Natural killer cell (primary cell): ENCODE measurements at places on chromosomes 2 and 18.

DNA sequence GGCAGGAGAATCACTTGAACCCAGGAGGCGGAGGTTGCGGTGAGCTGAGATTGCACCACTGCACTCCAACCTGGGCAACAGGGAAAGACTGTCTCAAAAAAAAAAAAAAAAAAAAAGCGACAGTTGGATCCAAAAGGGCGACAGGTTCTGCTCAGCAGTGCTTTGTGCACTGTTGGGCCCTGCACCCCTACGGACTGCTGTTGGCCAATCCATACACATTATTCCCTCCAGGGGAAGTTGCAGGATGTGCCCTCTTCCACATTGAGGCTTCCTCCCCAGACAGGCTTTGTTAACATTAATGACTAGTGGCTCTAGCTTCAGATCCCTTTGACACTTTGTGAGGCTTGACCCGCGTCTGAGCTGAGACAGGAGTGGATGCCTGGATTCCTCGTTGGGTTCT is 9.4 kb downstream of the NT5DC4 start:
- no peak for DNase-seq

GRCh38 chr2:28636491-28636890 is 115.1 kb upstream of the PPP1CB start:
- no peak for DNase-seq

DNA sequence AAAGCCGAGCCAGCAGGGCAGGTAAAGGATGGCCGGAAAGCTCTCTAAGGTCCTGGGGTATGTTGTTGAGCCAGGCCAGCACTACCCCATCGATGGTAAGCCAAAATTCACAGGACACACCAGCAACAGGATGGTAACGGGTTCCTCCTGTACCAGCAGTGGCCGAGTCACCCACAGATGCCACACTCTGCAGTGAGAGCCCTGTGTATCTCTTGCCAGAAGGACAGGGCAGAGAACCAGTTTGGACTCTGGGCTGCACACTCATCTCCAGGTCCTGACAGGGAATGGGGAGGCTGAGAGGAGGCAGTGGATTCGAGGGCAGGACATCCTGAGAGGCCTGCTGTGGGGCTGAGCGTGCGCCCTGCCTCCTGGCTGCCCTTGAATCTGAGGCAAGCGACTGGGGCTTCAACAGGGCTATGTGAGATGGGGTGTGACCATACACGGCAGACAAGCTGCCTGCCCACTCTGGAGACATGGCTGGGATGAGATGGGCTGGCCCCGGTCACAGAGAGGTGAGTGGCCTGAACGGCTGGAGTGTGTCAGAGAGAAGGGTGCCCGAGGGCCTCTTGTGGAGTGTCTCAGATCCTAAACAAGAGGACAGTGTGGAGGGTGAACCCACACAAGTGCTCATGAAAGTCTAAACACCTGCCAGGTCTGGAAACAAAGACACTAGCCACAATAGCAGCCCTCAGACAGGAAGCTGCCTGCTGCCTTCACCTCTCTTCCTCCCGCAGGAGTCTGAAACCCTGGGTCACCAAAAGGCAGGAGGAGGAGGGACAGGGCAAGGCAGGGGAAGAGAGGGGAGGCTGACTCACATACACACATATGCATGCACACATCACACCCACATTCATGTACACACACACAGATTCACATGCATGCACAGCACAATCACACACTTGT is 182.3 kb downstream of the LOXHD1 start:
- no peak for DNase-seq

GRCh38 chr18:13449651-13450050 is 231.1 kb downstream of the LDLRAD4 start:
- DNase-seq: no peak

DNA sequence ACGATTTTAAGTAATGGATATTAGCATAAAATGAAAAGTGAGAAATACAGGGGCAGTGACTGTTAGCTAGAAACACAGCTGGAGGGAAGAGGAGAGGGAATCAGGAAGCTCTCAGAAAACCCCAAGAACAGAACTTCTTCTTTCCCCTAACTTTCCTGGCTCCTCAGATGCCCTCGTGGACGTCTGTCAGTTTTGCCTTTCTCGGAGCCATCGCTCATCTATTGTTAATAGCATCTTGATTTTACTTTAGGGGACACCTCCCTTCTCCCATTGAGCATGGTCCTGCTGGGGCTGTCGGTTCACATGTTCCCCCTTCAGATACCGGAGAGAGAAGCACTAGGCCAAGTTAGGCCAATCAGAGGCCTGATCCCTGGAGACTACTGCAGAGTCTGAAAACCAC is 2.3 kb upstream of the PLEK start:
- no peak for DNase-seq

DNA sequence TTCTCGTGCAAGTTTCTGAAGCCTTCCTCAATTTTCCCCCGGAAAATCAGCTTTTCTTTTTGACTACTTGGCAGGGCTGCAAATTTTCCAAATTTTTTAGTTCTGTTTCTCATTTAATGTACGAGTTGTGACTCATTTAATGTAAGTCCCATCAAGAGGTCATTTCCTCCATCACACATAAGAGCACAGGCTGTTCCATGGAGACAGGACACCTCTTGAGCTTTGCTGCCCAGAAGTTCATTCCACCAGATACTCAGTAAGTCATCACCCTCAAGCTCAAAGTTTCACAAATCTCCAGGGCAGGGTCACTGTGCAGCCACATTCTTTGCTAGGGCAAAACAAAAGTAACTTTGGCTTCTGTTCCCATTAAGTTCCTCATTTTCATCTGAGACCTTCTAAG is 101.5 kb upstream of the TEKT4 start:
- no peak for DNase-seq

DNA sequence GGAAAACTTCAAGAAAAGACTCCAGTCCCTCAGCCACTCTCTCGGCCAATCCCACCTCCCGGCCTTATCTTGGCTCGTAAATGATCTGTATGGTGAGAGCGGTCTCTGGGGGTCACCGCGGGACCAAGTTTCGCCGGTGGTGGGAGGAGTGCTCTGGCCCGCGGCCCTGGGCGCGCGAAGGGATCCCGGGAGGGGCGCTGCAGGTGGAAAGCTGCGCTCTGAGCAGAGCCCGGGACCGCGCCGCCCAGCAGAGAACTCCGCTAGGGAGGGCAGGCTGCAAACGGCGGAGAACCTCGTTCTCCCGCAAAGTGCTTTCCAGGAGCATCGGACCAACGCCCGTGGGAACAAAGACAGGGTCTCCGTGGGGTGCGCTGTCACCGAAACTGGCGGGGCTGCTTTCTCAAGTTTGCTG is 622 bp downstream of the LRP2 start:
- peak; percentile 21 for DNase-seq

- no peak for DNase-seq
Observed at GRCh38 chr2:239349453-239350135, 51.2 kb downstream of the HDAC4 start.

DNA sequence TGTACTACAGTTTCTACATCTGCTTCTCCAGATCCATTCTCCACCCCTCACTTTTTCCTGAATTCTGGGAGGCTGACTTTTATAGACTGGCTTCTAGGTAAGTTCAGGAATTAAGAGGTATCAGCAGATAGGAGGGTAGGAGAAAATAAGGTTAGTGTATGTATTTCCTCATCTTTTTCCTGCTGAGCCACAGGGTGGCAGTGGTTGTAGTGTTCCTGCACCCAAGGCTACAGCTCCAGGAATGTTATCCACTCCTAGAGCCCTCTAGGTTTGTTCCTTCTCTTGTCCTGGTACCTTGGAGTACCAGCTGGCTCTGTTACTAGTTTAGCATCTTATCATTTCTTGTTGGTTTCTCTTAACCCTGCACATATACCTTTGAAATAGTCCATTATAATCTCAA is 40.7 kb upstream of the C2orf66 start:
- peak; percentile 6 for DNase-seq

DNA sequence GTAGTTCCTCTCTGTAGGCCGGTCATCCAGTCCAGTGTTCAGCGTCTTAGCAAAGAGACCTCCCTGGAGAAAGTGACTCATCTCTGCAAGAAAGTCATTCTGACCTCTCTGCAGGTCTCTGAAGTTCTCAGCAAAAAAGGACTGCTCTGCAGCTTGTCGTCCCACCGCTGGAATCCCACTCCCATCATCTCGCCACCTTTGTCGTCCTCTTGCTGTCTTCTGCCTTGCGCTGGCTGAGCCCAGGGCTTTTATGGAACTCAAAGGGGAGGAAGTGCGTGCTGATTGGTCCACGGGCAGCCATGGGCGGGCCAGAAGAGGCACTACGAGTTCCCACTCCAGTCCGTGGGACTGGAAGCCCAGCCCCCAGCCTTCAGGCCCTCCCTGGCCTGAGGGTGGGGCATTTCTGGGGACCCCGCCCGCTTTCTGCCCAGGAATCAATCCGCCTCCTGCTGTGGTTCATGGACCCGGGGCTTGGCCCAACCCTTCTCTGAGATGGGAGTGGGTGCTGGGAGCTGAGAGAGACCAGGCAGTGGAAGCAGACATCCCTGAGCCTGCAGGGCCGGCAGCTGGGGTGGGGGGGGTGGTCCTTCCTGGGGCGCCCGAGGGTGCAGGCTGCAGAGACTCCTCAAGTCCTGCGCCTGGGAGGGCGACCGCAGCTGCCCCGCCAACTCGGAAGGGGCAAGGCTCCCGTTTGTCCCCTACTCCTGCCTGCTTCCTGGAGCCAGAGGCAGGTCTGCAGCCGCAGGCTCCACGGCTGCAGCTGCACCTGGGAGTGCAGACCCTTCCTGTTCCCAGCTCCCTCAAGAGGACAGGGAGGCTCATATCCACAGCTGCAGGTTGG is 660.7 kb upstream of the RAB6C start:
- no peak for DNase-seq

DNA sequence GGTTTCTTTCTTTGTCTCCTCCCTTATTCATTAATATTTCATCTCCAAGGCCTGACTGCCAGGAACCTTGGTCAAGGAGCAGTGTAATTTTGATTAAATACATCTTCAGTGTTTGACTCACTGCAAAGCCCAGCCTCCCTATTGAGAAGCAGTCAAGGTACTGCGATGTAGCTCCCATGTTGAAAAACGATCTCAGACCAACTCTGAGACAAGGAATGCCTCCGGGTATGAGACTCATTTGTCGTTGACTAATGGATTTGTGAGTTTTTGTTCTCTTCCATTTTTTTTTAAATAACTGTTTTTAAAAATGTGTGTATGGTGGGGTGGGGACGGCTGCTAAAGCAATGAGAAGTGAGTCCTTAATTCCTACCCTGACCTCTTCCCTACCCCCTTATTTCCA is 361.6 kb downstream of the SOX11 start:
- no peak for DNase-seq

GRCh38 chr2:30781961-30782533 is 25.2 kb downstream of the CAPN13 start:
- no peak for DNase-seq

DNA sequence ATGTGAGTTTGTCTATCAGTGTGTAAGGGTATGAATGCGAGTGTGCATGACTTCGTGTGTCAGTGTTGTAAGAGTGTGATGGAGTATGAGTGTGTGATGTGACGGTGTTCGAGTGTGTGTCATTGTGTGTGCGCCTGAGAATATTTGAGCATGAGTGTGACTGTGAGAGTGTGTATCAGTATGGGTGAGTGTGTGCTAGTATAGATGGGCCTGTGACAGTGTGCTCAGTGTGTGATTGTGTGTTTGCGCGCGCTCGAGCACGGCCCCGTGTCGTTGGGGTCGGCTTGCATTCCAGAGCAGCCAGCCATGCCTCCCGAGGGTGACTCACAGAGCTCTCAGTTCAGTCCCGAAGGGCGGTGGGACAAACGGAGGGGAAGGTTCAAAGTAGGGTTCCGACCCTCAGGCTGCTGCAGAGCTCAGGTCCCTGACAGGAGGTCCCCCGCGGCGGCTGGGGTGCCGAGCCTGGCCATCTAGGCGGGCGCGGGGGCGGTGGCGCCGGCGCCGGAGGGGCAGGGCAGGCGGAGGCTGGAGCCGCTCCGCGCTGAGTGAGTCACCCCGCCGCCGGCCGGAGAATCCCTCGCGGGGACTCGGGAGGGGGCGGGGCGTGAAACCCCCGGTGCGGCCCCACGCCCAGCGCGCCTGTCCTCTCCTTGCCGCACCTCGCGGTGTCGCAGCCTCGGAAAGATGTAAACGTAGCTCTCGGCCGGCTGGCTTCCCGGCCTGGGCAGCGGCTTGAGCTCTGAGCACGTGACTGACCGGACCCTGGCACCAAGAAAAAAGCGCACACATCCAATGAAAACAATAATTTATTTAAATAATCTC is 3.8 kb downstream of the DLX2 start:
- peak; percentile 59 for DNase-seq

- DNase-seq: no peak
Observed at GRCh38 chr2:235398321-235398720, 95.5 kb upstream of the AGAP1 start.

GRCh38 chr18:2920027-2920426 is 73.2 kb downstream of the EMILIN2 start:
- DNase-seq: no peak

DNA sequence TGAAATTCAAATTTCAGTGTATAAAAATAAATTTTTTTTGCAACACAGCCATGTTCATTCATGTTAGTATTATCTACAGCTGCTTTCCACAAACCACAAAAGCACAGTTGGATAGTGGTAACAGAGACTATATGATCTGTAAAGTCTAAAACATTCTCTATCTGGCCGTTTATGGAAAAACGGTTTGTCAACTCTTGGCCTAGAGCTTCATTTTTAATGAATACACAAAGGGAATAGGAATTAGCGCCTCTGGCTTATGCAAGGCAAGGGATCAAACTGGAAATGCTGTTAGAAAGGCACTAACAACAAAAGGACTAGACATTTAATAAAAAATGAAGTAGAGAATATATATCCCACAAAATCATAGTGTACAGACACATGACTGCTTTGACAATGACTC is 211.9 kb downstream of the EXOC6B start:
- DNase-seq: no peak

DNA sequence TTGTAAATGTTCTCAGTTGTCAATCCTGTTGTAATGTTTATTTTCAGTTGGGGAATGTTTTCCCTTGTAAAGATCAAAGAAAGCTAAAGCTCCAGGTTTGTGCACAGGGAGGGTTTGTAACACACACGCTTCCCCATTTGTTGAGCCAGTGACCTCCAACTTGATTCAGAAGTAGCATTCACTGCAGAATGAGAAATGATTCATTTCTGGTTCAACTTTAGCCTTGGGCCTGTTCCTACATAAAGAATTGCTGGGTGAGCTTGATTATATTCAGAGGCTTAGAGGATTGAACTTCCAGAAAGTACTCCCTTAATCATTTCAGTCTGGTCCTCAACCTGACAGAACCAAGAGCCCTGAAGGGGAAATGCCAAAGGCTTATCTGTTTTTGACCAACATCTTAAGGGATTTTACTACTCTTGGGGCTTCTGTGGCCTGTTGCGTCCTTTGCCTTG is 70.6 kb upstream of the CAVIN2 start:
- DNase-seq: no peak

DNA sequence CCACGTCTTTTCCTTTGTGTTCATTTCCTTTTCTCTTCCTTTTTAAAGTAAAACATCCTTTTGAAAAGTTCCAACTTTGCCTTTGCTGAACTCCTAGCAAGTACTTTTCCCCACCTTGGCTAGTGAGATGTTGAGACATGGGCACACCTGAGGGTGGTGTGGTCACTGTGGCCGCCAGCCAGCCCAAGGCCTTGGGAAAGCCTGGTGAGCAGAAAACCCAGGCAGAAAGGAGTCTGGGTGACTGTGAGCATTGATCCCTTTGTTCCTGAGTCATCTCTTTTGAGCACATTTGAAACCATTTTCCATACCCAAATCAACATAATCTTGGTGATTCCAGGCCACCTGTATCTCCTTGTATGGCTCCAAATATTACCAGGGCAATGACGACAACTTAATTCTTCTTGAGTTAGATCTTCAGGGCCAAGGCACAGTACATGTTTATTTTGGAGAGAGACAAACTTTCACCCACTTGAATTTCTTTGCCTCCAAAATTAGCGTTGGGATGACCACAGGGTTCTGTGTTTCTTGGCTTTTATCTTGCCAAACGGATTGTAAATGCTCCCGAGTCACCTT is 14.5 kb downstream of the EPAS1 start:
- DNase-seq: no peak

GRCh38 chr2:197259470-197259999 is 51.0 kb downstream of the ANKRD44 start:
- DNase-seq: no peak
